Activated T-cell treated with anti-CD3 and anti-CD28 coated beads for 48 hours (primary cell): ENCODE measurements at places on chromosomes 12 and 14.

DNA sequence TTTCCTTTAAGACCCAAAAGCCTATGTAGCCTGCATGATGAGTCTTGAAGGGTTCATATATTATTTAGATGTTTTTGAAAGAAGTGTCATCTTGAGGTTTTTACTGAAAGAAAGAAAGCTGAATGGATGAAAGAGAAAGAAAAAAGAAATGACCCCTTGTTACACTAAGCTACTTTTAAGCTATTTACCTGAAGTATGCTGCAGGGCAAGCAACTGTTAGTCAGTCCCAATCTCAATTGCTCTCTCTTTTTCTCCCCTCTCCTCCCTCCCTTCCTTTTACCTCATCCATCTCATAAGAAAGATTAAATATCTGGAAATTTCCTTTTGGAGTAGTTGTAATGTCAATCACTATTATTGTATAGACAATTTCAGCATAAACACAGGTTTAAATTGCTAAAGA, 512.4 kb downstream of the TMTC2 start:
- DNase-seq = no peak

DNA sequence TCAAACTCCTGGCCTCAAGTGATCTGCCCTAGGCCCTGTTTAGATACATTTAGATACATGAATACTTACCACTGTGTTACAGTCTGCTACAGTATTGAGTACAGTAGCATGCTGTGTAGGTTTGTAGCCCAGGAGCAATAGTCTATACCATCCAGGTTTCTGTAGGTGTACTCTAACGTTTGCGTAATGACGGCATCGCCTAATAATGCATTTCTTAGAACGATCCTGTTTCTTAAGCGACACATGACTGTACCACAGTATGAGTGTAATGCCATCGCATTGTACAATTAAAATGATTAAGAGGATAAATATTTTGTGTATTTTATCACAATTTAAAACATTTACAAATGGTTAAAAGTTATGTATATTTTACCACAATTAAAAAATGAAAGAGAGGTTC, 18.9 kb downstream of the TMEM120B start:
- DNase-seq = no peak

GRCh38 chr12:94114166-94114565, 34.2 kb upstream of the PLXNC1 start:
- DNase-seq = no peak

DNA sequence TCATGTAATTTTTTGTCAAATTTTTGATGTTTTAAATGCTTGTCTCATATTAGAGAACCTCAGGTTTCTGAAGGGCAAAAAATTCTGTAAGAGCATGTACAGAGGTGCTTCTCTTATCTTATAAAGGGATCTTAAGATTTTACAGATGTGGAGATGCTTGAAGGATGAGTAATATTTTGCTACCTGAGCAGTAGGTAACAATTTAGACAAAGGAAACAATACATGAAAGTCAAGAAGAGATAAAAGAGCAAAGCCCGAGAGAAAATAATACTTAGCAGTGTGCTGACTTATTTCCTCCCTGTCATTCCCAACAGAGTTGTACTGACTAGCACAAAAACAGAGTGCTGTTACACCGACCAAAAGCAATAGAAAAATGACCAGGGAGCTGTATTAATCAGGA, 98.1 kb upstream of the PTPRR start:
- no peak for DNase-seq

- no peak for DNase-seq
Observed at GRCh38 chr14:99146616-99147365, 125.2 kb downstream of the BCL11B start.

- DNase-seq = no peak
Observed at GRCh38 chr12:116483959-116484750, 75.0 kb upstream of the MAP1LC3B2 start.

DNA sequence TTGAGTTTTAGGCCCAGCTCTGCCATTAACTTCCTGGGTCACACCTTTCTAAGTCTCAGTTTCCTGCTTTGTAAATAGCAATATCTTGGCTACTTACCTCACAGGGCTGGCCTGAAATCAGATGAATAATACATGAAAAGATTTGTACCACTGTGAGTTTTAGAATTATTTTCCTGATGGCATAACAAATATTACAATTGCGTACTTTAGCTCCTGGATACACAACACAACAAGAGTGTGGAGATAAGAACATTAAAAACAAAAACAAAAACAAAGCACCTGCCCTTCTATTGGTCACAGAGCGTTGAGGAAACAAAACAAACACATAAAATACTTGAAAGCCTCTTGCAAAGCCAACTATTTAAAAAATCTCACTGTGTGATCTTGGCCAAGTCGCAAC, 4.9 kb upstream of the HDAC7 start:
- no peak for DNase-seq

DNA sequence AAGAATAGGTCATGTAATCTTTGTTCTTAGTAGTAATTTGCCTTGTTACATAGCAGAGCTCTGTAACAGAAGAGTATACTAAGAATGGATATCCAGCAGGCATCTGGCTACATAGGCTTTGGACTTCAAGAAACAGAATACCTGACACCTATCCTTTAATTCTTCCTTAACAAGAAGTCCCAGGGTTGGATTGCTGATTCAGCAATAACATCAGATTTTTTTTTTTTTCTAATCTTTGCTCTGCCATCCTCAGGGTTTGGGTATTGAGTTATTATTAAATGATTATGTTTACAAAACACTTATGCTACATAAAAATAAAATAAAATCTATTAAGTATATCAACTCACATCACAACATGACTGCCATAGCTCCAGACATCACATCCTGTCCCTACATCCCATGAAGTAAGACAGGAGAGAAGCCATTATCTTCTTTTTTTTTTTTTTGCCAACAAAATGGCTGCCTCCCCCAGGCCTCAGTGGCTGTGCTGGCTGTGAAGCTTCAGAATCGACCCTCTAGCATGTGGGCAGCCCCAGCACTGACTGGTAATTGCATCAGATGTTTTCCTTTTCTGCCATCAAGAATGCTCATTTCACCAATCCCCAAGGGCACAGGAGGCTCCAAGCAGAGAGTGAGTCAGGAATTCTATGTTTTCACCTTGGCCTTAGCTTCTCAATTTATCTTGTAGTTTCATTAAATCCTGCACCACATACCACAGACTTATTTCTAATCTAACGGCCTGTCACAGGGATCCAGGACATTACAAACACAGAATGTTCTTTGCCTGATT, 186.2 kb downstream of the DICER1 start:
- no peak for DNase-seq

DNA sequence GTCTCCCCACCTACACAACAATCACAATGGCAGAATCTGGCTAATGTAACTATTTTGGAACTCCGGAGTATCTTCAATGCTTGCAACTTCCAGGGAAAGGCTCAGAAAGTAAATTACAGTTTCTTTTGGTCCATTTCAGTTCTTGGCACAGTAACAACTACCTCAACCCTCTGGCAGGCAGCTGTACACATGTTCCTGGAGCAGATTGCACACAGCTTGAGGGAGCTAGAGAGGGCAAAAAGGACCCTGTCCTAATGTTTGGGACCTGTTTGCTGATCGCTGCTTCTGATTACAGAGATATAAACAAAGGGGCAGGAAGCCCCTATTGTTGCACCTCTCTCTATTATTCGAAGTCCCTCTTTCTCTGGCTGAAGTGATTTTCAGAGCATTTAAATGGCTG, 35.2 kb upstream of the SLC38A1 start:
- no peak for DNase-seq

DNA sequence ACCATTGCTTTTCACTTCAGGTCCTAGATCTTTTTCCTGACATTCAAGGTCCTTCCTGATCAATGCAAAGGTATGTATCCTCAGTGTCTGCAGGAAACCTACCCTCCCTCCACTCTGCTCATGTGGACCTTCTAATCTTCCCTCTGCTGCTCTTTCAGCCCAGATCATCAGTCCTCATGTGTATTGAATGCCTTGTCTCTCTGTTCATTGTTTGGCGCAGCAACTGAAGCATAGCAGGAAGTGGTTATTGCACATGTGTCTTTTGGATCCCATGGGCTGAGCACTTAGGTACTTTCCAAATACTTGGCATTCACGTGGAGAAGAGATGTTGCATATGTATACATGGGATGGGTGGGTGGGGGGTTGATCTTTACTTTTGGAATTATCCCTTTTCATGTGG, 4.3 kb upstream of the NIN start:
- DNase-seq = no peak

- no peak for DNase-seq
Observed at GRCh38 chr14:66104486-66104885, 381.7 kb upstream of the CCDC196 start.

GRCh38 chr14:23252006-23252405, 14.3 kb downstream of the RNF212B start:
- no peak for DNase-seq

DNA sequence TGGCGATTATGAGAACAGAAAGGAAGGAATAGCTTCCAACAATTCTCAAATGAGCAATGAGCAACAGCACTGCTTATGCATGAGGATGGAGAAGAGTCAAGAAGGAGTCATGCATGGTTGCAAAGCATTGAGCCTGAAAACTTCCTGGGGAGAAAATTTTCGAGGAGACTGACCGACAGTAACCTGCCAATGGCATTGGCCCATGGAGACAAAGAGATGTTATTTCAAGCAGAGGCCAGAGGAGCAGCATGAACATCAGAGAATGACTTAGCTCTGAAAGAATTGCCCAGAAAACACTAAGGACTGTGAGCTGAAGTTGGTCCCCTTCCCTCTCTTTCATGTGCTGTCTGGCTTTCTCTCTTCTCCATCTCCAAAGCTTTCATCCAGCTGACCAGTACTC, 343.4 kb downstream of the ADAMTS20 start:
- no peak for DNase-seq

GRCh38 chr12:63069860-63070617, 81.0 kb downstream of the AVPR1A start:
- DNase-seq = no peak

DNA sequence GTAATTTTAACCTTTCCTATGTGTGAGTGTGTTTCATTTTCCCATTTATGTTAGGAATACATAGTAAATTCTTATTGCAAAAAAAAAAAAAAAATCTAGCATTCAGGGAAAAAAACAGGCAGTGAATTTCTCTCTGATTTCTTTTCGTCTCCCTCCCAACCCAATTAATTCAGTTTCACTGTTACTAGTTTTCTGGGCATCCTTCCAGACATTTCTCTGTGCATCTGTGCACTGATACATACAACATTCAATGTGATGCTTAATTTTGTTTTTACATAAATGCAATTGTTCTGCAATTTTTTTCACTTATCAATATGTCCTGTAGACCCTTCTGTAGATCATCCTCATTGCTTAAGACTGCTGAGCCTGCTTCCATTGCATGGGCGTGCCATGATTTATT, 694.3 kb upstream of the TBX3 start:
- DNase-seq = no peak

GRCh38 chr12:95942524-95943329, at the start of gene CCDC38:
CCDC38 (minus strand) TSS chr12:95942614; CDS start chr12:95936509, 6,105 bp downstream.
- DNase-seq = peak; percentile 78

DNA sequence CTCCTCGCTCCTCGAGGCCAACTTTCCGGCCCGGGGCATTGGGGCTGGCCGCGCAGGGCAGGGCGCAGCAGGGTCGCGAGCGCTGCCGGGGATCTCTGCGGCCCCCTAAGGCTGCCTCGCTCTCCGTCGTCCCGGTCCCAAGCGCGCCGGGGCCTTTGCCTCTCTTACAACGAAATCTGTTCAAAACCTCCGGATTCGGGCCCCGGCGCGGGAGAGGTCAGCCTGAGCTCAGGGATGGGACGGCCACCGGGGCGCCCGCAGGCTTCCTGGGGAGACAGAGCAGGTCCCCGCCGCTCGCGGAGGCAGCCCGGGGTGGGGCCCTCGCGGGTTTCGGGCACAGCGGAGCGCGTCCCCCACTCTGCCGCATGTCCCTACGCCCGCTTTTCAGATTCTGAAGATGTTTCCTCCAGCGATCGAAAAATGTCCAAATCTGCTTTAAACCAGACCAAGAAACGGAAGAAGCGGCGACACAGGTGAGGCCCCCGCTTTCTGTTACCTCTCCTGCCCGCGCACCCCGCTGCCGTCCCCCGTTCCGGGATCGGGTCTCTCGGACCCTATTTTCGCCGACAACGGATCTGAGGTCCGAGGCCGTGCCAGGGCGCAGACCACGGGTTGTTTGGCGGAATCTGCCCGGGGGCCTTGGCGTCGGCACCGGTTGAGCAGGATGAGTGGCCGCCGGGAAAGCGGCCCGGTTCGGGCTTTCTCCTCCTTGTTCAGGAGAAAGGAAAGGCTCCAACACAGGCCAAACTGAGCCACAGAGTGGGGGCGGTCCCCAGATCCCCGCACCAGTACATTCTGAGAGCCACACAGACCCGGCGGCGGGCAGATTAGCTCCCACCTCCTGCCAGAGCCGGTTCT, 1.8 kb downstream of the VSX2 start:
- no peak for DNase-seq

GRCh38 chr12:57638096-57638495, 5.1 kb upstream of the B4GALNT1 start:
- no peak for DNase-seq

DNA sequence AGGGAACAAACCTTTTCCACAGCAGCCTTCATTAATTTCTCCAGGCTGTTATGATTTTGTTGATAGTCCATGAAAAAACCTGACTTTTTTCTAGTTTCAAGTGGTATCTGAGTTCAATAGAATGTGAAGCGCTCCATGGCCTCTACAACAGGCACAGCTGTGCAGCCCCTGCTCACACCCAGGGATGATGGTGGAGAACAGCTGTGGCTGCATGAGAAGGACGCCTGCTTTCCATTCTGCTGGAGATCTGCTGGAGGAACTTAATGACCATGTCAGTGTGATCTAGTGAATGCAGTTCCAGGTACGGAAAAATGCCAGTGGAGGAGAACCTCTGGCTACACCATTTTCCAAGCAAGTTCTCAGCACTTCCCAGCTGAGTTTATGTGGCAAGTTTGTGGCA, 80.6 kb downstream of the PIWIL1 start:
- DNase-seq = no peak

DNA sequence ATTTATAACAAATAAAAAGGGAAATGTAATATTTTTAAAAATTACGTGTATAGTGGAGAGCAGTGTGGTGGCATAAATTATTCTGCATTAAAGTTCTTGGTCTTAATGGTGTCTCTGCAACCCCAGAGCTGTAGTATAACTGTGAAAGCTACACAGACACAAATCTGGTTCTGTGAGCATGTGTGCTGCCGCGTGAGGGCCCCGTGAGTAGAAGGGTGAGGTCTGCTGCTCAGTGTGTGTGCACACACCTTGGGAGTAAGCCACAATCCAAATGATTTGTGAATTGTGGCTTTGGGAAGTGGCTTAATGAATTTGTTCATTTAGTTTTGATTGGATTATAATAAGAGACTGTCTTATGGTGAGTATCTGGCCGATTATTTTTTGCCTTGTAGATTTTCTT, 16.8 kb downstream of the PELI2 start:
- no peak for DNase-seq

- DNase-seq = no peak
Observed at GRCh38 chr12:121656122-121656521, 13.3 kb downstream of the MORN3 start.
